ENCODE measurements at places on chromosomes 3 and 15. TPM values are rescaled to one million over a fixed set of nuclear protein-coding genes. Genes with fewer than 3 reads are reported as not detected.

GRCh38 chr3:173513123-173513522 lies 115.6 kb downstream of the NLGN1 start:
- H3K4me3 ChIP-seq: no peak overlapping the region
- H3K27ac ChIP-seq: no peak overlapping the region
- no peaks in the 10 kb centered on the region for H3K4me1 ChIP-seq
- H3K27me3 ChIP-seq: no peaks in the 10 kb centered on the region
- no peak for DNase-seq
- H3K36me3 ChIP-seq: no peaks in the 10 kb centered on the region

Gene SNX4
- 112 TPM for total RNA-seq

GRCh38 chr3:160130950-160131349 lies 94.3 kb upstream of the C3orf80 start:
- H3K36me3 ChIP-seq: no peaks in the 10 kb centered on the region
- no peaks in the 10 kb centered on the region for H3K4me1 ChIP-seq
- no peak overlapping the region for H3K27ac ChIP-seq
- peak; percentile 17 for DNase-seq

- no peaks in the 10 kb centered on the region for H3K27me3 ChIP-seq
- H3K4me1 ChIP-seq: peaks cover 5% of the 10 kb centered on the region
- H3K4me3 ChIP-seq: no peak overlapping the region
Observed at GRCh38 chr3:171155122-171155700, 128.7 kb upstream of the SLC2A2 start.

- H3K27me3 ChIP-seq: no peaks in the 10 kb centered on the region
- peaks cover 63% of the 10 kb centered on the region for H3K4me1 ChIP-seq
- H3K27ac ChIP-seq: peak overlapping the region; percentile 85
- H3K4me3 ChIP-seq: peak overlapping the region; percentile 82
Observed at GRCh38 chr15:64460724-64461720, 644 bp downstream of the ZNF609 start.

Gene TRH
- total RNA-seq: not detected

Gene RAD51
- 0.40 TPM for total RNA-seq

Gene TIPIN
- total RNA-seq: 6.9 TPM
